ENCODE measurements at places on chromosomes 4 and X.
A peak's percentile ranks its signal among the peaks of the same experiment; 100 is the strongest.

- peak; percentile 83 for DNase-seq
These were observed 30.6 kb upstream of the NSUN7 start for GRCh38 chr4:40719008-40719623.

GRCh38 chr4:155582971-155583437, 83.6 kb upstream of the GUCY1A1 start:
- no peak for DNase-seq

DNA sequence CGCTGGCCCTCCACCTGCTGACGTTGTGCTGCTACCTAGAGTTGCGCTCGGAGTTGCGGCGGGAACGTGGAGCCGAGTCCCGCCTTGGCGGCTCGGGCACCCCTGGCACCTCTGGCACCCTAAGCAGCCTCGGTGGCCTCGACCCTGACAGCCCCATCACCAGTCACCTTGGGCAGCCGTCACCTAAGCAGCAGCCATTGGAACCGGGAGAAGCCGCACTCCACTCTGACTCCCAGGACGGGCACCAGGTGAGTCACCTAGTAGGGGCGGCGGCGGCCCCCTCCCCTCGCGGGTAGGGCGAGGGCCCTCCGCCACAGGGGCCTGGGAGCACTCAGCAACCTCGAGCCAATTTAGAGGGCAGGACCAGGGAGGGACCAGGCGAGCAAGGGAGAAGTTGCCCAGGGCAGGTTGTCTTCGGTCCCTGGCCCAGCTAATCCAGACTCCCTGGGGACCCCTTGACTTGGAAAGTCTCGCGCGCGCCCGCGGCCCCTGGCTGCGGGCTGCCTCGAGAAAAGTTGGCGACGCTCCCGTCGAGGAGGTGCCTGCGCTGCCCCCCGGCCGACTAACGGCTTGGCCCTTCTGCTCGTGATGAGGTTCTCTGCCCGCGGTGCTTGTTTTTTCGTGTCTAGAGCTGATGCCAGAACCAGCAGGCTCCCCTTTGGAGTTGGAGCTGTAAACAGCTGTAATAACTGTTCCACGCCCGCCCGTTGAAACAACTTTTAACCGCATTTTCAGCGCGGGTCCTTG, 717 bp downstream of the EDA start:
- no peak for DNase-seq

DNA sequence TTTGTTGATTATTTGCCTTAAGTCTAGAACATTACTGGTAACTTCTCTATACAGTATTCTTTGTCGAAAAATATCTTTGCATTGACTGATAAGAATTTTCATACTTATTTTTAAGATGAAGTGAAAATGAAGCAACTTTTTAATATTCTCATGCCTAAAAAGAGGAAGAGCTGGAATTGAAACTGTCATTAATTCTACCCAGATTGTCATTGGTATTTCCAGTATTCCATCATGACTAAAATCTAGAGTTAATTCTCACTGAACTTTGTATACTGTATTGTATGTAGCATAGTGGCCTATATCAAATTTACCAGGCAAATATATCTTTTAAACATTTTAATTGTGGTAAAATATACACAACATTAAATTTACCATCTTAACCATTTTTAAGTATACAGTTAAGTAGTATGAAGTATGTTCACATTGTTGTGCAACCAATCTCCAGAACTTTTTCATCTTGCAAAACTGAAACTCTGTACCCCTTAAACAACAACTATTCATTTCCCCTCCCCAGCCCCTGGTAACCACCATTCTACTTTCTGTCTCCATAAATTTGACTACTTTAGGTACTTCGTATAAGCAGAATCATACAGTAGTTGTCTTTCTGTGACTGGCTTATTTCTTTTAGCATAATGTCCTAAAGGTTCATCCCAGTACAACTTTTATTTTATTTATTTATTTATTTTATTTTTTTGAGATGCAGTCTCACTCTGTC, 24.3 kb upstream of the ZNF41 start:
- no peak for DNase-seq

- DNase-seq, result no peak
These were observed 9.6 kb downstream of the SLC25A5 start for GRCh38 chrX:119477812-119478232.

- no peak for DNase-seq
These were observed 132.7 kb upstream of the MAP3K15 start for GRCh38 chrX:19647731-19648588.

DNA sequence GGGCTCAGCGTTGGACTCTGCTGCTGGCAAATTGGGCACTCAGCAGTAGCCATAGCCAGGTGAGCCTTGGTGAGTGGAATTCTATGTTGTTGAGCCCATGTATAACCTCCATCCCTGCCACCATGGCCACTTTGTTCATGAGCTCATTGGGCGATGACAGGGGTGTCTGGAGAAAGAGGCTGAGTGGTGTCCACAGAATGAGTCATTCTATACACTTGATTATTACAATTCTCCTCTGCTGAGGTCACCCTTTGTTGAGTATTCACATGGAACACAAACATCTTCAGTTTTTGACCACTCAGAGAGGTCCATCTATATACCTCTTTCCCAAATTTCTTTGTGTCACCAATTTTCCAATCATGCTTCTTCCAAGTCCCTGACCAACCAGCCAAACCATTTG, 1341.7 kb downstream of the PCDH7 start:
- DNase-seq, result no peak

DNA sequence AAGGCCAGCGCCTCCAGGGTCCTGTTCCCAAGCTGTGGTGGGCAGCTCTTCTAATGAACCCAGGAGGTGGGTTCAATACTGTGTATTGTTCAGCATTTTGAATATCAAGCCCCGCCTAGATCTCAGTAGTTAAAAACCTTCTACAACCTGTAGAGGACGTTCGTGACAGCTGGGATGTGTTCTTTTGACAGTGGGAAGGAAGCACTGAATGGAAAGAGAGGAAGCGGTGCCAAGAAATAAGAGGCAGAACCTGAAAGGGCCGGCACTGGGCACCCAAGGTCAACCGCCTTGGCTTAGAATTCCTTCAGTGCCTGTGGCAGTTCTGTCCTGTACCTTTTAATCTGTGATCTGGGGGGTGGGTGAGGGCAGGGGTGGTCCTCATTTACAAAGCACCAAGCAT, 73.1 kb downstream of the CC2D2A start:
- DNase-seq, result no peak

DNA sequence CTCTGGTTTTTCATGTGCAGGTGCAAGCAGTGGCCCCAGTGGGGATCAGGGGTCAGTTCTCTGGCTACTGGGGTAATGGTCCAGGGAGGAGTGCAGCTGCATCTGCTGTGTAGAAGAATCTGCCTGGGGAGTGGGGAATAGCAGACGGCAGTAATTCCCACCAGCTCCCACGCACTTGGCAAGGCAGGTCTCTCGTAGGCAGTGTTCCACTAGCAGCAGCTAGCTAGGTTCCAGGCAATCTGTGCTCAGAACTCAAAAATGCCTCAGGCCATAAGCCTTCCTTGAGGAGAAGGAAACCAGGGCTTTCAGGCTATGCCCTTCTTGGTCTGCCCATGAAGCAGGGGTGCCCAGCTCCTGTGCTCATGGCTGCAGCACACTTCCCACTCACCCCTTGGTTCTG, 38.8 kb downstream of the DCLK2 start:
- DNase-seq, result no peak

- DNase-seq, result no peak
These were observed 19.6 kb upstream of the NKRF start for GRCh38 chrX:119625843-119626242.

- DNase-seq, result no peak
These were observed 407 bp downstream of the IL13RA1 start for GRCh38 chrX:118727686-118728339.

- DNase-seq, result no peak
These were observed 35.3 kb downstream of the CD99L2 start for GRCh38 chrX:150863191-150863590.
